Stimulated activated CD4-positive, alpha-beta T cell treated with anti-CD3 and anti-CD28 coated beads, Interleukin-1b, Interleukin-23, amount 100 ng/mL, for 48 hours (primary cell): ENCODE measurements at places on chromosomes 13 and 19.

- no peak for DNase-seq
Measured at GRCh38 chr13:32594157-32594738, 8.0 kb downstream of the PDS5B start.

- no peak for DNase-seq
Measured at GRCh38 chr13:41144576-41144975, 12.0 kb upstream of the KBTBD6 start.

GRCh38 chr13:112348642-112349345 lies 27.4 kb upstream of the SPACA7 start:
- no peak for DNase-seq

GRCh38 chr13:95199896-95200295 lies 101.4 kb downstream of the ABCC4 start:
- no peak for DNase-seq
